ENCODE measurements at places on chromosomes 5 and 9.

DNA sequence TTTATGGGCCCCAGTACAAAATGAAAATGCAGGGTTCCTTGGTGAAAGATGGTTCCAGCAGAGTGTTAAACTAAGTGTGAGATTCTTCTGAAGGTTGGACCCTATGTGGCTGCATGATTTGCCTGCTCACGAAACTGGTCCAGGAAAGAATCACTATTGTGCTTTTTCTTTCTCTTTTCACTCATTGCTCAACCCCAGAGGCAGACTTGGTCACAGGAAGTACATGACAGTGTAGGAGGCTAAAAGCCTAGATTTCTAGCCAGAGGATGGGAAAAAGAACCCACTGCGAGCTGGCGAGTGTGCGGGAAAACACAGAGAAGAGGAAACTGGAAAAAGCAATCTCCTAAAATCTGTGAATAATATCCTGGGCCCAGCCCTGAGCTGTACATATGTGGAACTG lies 18.6 kb downstream of the SLC36A2 start:
- no peak for DNase-seq

DNA sequence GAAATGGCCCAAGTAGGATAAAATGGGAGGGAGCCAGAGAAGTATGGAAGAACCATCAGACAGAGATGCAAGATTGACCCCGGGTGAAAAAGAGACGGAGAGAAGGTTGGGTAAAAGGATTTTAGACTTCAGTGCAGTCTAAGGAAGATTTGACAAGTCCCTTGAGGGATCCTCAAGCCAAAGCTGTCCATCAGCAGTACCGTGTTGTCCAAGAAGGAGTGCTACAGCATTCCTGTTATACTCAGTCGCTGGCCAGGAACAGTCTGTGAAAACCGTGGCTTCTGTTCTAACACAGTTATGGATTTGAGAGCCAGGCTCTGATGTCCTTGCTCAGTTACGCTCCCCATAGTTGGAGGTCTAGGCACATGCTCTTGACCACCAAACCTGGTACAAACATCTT lies 383.9 kb upstream of the DAB2 start:
- no peak for DNase-seq

GRCh38 chr9:36258996-36259533 lies 817 bp upstream of the GNE start:
- DNase-seq, result peak; percentile 21

- no peak for DNase-seq
Observed at GRCh38 chr5:51373880-51374523, 9.2 kb upstream of the ISL1 start.

GRCh38 chr9:137412431-137412830 lies 10.5 kb downstream of the EXD3 start:
- DNase-seq, result no peak

DNA sequence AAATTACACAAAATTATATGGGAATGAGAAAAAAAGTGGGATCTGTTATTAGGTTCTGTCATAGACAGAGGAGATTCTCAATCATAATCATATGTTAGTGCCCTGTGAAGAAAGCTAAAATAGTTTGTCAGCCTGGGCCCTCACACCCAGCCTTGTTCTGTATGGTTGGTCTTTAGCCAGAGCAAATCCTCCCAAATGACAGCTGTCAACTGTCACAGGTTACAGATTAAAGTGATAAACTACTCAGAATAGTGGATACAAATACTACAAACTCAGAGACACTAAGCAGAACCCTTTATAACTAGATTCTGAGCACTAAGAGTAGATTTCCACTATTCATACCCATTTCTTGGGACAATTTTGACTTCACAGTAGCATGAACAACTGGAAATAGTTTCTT lies 405.0 kb upstream of the MEF2C start:
- no peak for DNase-seq

DNA sequence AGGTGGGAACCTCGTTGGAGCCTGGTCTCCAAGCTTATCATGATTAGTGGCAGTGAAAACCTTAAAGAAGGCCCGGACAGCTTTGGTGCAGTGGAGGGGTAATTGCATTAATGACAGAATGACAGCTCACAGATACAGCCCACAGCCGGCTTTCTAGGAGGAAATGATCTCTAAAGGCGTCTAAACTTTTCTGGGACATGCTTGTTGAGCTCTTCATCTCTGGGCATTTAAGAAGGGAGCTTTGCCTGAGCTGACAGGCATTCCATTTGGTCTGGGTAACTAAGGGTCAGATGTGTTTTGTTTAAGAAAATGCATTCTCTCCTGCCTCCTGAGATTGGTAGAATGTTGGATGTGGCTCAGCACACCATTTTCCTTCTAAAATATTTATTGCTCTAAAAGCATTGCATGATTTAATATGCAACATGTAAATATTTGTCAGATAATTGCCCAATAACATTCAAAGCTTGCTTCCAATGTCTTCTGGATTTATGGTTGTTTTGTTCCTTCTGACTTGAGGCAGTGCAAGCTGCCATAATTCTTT lies 4.0 kb downstream of the ANKRD33B start:
- no peak for DNase-seq

GRCh38 chr9:462606-463005 lies 247.9 kb downstream of the DOCK8 start:
- no peak for DNase-seq
